ENCODE measurements at places on chromosomes 3 and 15.

- no peak for DNase-seq
These were observed 242.3 kb downstream of the FEZF2 start for GRCh38 chr3:62131050-62131449.

DNA sequence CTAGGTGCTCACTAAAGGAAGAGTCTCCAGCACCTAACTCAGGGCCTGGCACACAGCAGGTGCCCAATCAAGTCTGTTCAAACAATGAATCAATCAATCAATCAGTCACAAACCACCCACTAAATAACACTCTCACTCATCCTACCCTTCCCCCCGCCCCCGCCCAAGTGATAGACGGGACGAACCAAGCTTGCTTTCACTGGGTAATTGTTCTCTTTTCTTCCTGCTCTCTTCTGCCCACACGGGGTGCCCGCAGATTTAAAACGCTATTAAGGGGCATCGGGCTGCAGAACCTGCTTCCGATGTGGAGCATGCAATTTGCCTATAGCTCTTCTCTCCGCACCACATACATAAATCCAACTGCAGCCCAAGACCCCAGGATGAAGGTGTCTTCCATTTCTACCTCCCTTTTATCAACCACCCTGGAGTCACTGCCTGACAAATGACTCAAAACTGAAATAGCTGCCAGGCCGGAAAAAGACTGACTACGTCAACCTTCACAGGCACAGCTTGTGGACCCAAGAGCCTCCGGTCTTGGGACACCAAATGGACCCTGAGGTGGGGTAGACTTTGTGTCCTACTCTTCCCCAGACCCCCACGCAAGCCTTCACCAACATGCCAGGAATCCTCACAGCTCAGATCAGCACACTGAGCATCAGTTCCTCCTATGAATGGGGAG lies 1.7 kb downstream of the KLHL25 start:
- DNase-seq = no peak

- no peak for DNase-seq
These were observed 301.5 kb upstream of the TLE3 start for GRCh38 chr15:70399204-70399603.

- DNase-seq = no peak
These were observed 503.9 kb downstream of the MAGI1 start for GRCh38 chr3:65534805-65535204.

GRCh38 chr3:152264378-152264777 lies 4.4 kb upstream of the MBNL1 start:
- DNase-seq = no peak

GRCh38 chr3:156311930-156312329 lies 191.6 kb downstream of the KCNAB1 start:
- no peak for DNase-seq

GRCh38 chr15:101496198-101496986 lies 6.9 kb upstream of the PCSK6 start:
- DNase-seq = no peak

- DNase-seq = no peak
These were observed 42.9 kb downstream of the SIDT1 start for GRCh38 chr3:113575206-113575605.

DNA sequence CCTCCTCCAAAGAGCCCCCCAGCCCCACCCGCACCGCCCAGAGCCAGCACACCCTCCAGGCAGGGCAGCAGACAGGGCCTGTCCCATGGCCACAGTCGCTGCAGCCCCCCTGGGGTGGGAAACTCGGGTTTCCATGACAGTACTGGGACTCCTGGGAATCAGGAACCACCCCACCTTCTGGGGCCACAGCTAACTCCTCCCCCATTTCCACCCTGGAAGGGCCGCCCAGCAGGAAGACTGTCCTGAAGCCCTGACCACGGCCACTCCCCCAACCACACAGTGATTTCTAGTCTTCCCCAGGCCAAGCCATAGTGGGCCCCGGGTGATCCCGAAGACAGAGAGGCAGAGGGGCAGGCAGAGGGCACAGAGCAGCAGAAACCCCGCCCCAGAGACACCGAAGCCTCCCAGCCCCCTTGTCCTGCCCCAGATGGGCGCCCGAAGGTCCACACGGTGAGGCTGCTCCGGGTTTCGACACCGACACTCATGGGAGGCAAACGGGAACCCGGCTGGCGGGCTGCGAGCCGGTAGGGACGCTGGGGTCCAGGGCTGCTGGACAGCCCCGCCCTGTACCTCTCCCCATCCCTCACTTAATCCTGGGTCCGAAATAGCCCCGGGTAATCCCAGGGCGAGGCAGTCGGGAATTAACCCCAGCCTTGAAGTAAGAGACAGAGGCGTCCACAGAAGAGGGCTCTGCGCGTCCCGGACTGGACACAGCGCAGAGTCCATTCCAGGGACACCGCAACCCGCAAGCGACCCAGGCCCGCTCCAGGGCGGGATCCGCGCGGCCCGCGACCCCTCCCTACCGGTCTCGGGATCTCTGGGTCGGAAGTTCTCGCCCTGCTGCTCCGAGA lies 138.4 kb downstream of the NUP210 start:
- no peak for DNase-seq

DNA sequence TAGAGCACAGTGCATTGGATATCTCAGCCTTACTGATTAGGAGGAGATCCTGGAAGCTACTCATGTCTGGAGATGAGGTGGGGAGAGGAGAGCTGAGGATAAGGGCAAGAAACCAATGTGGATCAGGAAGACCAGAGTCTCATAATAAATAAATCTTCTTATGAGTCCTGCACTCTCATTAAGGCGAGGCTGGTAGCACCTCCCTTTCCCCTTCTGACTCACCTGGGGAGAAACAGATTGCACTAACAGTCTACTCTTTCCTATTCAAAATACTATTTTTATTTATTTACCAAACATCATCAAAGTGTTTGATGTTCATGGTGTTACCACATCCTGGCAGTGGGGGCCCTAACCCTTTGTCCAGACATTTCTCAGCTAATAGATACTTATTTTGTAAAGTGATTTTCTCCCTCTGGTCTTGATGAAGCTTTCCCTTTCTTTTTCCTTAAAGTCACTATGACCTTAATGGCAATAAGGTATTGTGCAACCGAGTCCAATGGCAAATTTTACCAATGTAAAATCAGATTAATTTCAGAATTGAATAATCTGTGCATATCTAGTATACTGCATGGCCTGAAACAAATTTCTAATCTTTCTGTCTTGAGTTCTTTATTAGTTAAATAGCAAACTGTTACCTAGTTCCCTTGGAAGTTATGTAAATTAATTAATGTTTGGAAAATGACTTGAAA lies 81.1 kb downstream of the IQCH start:
- DNase-seq = no peak

DNA sequence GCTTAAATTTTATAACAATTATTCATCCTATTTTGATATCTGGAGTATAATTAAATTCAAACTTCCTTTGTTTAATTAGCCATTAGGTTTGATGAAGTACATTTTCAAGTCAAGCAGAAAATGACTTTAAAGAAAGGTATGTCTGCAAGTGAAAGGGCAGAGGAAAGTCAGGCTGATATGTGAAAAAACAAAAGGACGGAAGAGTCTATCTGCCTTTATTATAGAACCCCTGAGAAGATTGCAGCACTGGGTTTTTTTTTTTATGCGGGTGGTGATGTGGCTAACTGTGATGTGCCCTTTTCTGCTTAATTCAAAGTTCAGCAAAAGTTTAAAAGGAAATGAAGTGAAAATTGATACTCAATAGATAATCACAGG lies 83.2 kb downstream of the COL8A1 start:
- DNase-seq = no peak

DNA sequence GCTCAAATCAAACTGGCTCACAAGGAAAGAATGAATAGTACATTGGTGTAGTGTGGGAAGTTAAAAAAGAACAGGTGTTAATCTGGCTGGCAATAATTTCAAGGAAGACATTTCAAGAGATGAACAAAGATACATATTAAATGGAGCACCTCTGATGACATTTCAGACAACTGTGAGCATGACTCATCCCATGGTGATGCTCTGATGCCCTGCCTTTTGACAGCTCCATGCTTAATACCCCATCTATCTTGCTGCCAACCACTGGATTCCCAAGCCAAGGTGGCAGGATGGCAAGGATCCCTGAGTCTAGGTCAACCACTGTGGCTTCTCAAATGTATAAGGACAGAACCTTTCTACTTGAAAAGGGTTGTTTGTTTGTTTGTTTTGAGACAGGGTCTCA lies 29.3 kb downstream of the LRRC2 start:
- no peak for DNase-seq

GRCh38 chr3:141499965-141500364 lies 13.1 kb downstream of the RASA2 start:
- DNase-seq = no peak

DNA sequence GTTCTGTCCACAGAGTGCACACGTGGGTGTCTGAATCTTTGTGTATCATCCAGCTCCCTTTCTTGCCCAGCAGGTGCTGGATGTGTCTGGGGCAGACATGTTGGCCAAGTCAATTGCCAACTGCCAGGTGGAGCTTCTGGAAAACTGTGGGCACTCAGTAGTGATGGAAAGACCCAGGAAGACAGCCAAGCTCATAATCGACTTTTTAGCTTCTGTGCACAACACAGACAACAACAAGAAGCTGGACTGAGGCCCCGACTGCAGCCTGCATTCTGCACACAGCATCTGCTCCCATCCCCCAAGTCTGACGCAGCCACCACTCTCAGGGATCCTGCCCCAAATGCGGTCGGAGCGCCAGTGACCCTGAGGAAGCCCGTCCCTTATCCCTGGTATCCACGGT lies 12.5 kb upstream of the RPP14 start:
- DNase-seq = no peak

GRCh38 chr3:57017459-57017845 lies 43.0 kb upstream of the SPATA12 start:
- no peak for DNase-seq

- no peak for DNase-seq
These were observed 132.2 kb downstream of the FNDC3B start for GRCh38 chr3:172171396-172172075.

GRCh38 chr3:87082796-87083440 lies 92.0 kb upstream of the VGLL3 start:
- no peak for DNase-seq

- no peak for DNase-seq
These were observed 2.9 kb downstream of the NR2F2 start for GRCh38 chr15:96333131-96334016.

DNA sequence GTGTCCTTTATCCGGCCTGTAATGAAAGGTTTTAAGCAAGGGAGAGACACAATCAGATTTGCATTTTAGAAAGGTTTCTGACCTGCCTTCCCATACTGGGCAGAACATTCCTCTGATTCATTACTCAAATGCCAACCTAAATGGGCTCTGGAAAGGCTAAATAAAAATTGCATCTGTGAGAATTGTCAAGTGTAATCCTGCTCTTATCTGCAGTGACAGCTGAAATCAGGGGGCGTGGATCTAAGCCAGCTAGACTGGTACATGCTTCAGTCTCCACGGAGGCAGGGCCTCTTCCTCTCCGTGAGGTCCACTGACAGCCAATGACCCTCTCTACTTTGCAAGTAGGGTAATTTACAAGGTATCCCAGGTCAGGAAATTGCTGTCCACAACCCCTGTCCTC lies 32.5 kb upstream of the MINAR1 start:
- DNase-seq = no peak

- no peak for DNase-seq
These were observed 68.1 kb downstream of the MEIS2 start for GRCh38 chr15:37032091-37032775.

DNA sequence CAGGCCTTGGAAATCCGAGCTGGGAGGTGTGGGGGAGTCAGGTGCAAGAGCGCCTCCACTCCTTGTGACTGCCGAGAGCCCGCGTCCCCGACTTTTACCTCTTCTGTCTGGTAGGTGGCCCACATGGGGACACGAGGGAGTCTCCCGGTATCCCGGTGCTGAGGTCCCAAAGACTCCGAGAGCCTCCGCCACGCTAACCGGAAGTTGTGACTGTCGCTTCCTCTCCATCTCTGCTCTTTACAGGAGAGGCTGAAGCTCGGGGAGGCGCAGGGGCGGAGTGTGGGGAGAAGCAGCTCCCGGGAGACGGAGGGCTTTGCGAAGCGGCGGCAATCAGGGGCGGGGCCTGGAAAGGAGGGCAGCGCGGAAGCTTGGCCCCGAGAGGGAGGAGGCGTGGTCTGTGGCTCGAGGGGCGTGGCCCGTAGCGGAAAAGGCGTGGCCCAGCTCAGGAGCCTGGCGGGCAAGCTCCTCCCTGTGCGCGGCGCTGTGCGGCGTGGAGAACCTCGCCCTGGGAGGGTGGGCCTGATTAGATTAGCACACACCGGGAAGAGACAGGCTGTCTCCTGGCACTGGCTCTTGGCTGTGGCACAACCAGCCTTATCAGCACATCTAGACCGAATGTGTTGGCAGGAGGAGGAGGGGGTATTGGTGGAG lies 143.9 kb downstream of the GABRB3 start:
- no peak for DNase-seq

GRCh38 chr3:123783811-123784210 lies 100.3 kb downstream of the MYLK start:
- DNase-seq = no peak

- no peak for DNase-seq
These were observed 158.8 kb downstream of the SSR3 start for GRCh38 chr3:156395961-156396710.

GRCh38 chr15:33757516-33758232 lies 210.6 kb upstream of the CHRM5 start:
- no peak for DNase-seq

DNA sequence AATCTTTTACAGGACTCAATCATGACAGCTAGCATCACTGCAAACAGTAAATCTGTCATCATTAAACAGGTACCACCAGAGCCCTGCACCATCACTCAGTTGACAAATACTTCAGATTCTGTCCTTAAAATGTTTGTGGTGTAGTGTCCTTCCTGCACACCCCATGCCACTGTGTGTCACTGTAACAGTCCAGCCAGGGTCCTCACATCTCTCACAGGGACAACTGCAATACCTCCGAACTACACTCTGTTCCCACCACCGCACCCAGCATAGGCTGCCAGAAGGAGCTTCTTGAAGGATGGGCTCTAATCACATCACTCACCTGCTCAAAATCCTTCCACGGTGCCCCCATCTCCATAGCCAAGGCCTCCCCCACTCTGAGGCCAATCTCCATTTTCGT lies 90.2 kb upstream of the FGF12 start:
- no peak for DNase-seq

DNA sequence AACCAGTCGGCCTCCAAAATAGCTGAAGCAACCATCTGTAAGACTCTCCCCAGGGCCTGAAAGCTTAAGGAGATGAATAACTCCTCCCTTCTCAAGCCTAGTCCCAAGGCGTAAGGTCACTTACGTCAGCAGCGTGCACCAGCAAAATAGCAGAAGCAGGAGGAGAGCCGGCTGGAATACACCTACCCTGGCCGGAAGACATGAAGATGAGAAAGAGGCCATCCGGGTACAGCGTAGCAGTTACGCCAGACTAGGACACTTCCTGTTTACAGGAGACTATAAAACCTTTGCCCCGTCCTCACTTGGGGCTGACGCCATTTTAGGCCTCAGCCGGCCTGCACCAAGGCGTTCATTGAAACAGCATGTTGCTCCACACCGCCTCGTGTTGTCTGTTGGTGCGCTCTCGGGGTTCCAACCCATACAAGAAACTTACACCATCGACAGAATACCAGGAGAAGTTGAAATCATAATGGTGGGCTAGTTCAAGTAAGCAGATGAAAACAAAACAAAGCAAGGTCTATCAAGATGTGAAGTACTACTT lies 2.5 kb downstream of the CFAP92 start:
- DNase-seq = no peak

- DNase-seq = no peak
These were observed 23.1 kb upstream of the RNU6-1 start for GRCh38 chr15:67862750-67863441.
